ENCODE measurements at places on chromosomes 2 and 18. TPM values are rescaled to one million over a fixed set of nuclear protein-coding genes. Genes with fewer than 3 reads are reported as not detected.

The TNFAIP6 gene
- total RNA-seq, result not detected

The SLC5A7 gene
- total RNA-seq, result not detected

The SERPINB3 gene
- not detected for total RNA-seq

The PLB1 gene
- 0.98 TPM for total RNA-seq

The GPR17 gene
- total RNA-seq, result not detected

The GATA6 gene
- total RNA-seq, result not detected

The EFEMP1 gene
- total RNA-seq, result not detected

The POU3F3 gene
- not detected for total RNA-seq

The MROH2A gene
- total RNA-seq, result not detected

The DRC1 gene
- total RNA-seq, result not detected

The PER2 gene
- 10.7 TPM for total RNA-seq

The MDH1B gene
- total RNA-seq, result not detected

The KCNF1 gene
- total RNA-seq, result not detected

The ARHGEF4 gene
- total RNA-seq, result not detected

The LCT gene
- total RNA-seq, result 0.74 TPM

The RRM2 gene
- total RNA-seq, result 333 TPM

The ARHGAP28 gene
- not detected for total RNA-seq

The COLEC12 gene
- total RNA-seq, result not detected

The TLX2 gene
- total RNA-seq, result 1.2 TPM

The SNED1 gene
- 21.0 TPM for total RNA-seq

The MDH1 gene
- total RNA-seq, result 172 TPM

The ANKRD30BL gene
- not detected for total RNA-seq

The BIRC6 gene
- 123 TPM for total RNA-seq
